ENCODE measurements at places on chromosomes 6 and 20.

DNA sequence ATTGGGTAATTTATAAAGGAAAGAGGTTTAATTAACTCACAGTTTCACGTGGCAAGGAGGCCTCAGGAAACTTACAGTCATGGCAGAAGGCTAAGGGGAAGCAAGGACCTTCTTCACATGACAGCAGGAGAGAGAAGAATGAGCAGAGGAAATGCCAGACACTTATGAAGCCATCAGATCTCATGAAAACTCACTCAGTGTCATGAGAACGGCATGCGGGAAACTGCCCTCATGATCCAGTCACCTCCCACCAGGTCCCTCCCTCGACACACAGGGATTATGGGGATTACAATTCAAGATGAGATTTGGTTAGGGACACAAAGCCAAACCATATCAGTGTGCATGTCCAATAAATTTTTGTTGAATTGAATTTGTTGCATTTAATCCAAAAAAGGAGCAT lies 52.0 kb downstream of the ECT2L start:
- no peak for DNase-seq

DNA sequence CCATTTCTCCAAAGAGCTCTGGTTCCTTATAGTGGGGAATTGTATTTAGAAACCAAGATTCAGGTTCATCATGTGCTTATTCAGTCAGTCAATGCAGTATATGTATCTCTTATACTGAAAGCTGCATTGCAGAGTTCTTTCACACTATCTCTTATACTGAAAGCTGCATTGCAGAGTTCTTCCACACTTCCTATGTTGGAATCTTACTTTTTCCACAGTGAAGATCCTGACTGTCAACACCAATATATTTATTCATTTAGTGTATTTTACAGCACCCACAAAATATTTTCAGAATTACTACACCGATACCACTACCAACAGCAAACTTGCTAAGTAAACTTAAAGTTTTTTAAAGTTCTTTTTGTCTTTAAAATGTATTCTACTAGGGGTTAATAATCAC lies 349.3 kb upstream of the MMS22L start:
- DNase-seq, result no peak

GRCh38 chr6:116925088-116925794 lies 48.2 kb downstream of the RFX6 start:
- DNase-seq, result no peak

DNA sequence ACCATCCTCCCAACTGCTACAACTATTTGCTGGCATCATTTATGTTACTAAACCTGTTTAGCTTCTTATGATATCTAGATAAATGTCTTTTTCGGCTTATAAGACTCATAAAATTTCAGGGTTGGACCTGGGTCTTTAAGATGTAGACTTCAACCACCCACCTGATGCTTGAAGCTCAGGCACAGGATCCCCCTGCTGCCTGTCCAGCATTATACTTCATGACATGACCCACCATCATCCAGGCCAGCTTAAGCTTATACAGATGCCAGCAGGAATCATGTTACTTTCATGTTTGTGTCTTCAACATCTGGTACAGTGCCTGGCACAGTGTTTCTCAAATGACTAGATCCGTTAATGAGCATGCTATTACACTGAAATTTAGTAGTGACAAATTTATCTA lies 47.4 kb downstream of the SLC17A5 start:
- no peak for DNase-seq

DNA sequence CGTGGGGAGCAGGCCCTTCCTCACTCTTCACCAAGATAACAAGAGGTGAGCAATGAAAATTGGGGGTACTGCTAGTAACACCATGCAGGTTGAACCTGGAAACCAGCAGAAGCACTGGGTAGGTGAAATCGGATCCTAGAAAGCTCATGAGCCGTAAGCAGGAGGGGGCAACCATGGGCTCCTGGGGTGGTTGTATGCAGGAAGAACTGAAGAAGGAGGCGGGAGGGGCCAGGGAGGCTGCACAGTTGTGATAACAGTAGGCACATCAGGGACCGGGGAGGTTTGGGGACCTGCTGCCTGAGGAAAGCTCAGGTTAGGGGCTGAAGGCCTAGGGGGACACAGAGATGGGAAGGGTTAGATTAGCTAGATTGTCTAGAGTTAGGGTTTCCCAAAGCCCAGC lies 5.6 kb upstream of the LY6G5C start:
- DNase-seq, result no peak

DNA sequence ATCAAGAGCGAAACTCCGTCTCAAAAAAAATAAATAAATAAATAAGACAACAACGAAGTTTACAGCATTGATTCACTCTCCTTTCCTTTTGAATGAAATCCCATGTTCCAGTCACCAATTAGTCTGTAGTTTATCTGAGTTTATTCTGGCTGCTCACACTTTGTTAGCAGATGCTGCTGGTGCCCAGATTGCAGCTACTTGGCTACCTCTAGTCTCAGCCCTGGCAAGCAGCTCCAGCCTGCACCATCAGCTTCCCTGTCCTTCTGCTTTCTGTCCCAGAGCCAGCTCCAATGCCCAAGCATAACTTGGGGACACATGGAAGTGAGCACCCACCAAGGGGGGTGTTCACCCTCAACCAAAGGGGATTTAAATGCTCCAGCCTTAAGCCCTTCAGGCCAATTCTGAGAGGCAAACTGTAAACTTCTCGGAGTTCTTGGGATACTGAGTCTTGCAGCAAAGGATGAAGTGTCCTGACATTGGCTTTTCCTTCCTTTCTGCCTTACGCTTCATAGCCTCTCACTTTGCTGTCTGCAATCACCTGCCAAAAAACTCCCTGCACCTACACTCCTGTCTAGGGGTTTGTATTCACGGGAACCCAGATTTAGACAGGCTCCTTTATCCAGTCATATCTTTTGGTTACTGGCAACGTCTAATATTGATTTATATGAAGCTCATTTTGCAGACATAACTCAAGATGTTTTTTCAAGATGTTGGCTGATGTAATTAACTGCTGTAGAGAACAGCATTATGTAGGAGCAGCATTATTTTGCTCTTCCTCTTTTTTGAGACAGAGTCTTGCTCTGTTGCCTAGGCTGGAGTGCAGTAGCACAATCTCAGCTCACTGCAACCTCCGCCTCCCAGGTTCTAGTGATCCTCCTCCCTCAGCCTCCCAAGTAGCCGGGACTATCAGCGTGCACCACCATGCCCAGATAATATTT lies 9.8 kb upstream of the TASP1 start:
- DNase-seq, result no peak

DNA sequence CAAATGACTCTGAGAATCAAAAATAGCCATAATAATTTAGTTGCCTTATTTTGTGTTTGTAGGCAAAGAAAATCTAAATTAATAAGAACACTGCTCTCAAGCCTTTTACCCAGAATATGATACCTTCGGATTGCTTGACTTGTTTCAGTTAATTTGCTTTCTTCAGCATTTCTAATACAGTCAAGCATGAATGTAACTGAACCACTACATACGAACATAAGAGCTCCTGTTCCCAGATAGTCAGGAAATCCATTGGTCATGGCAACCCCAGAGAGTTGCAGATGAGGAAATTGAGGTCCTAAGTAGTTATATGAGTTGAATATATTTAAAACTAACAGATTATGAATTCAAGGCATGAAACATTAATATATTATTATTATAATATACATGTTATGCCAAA lies 2.9 kb downstream of the FRK start:
- DNase-seq, result no peak

All from cortex of kidney (tissue), 1 donor.